Fibroblast of lung (primary cell): ENCODE measurements at places on chromosomes 16 and 17.

DNA sequence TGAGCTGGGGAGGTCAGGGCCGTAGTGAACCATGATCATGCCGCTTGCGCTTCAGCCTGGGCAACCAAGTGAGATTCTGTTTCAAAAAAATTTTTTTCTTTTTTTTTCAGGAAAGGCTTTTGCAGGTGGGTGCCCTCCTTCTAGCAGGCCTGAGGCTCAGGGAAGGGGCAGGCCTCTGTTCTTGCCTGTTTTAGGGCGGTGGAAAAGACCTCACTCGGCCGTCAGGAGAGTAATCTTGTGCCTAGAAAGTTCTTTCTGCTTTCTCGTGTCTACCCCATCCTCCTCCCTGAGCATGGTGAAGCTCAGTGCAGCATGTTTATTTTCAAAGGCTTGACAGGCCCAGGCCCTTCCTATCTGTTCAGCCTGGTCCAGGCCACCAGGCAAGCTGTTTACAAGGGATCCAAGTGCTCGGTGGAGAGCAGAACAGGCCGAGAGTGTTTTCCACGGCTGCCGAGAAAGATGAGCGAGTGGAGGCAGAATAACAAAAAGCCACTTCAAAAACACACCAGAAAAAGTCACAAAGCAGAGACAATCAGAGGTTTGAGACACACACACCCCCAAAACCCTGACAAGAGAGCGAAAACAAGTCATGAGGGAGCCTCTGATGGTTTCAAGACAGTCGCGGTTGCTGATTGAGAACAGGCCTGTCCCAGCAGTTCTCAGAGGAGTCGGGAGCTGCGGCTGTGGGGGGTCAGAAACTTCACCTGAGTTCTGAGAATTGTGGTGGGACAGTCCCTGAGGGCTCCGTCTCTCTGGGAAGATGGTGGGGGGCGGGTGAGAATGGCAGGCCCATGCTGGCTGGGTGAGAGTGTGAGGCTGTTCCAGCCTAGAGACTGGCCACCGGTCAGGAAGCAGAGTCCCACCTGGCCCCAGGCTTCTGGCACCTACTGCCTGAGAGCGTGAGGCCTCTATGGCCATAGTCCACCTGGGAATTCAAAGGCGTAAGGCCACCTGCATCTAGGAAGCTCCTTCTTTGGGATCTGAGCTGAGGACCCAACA is 37.5 kb upstream of the CCR7 start:
- no peaks in the 10 kb centered on the region for H3K36me3 ChIP-seq
- H3K27ac ChIP-seq = no peak overlapping the region
- peaks cover 15% of the 10 kb centered on the region for H3K27me3 ChIP-seq
- no peaks in the 10 kb centered on the region for H3K4me1 ChIP-seq
- no peak overlapping the region for H3K4me3 ChIP-seq

- H3K4me1 ChIP-seq = peaks cover 3% of the 10 kb centered on the region
- no peak for DNase-seq
- H3K27ac ChIP-seq = no peak overlapping the region
- H3K4me3 ChIP-seq = no peak overlapping the region
Measured at GRCh38 chr17:42277342-42277712, 1.1 kb upstream of the STAT5B start.

GRCh38 chr16:3988824-3989223 is 108.3 kb upstream of the CREBBP start:
- no peaks in the 10 kb centered on the region for H3K4me1 ChIP-seq
- H3K27ac ChIP-seq = no peak overlapping the region

GRCh38 chr17:4163951-4164350 is 21.0 kb downstream of the CYB5D2 start:
- H3K27ac ChIP-seq = no peak overlapping the region
- peaks cover 16% of the 10 kb centered on the region for H3K4me1 ChIP-seq
- peaks cover 14% of the 10 kb centered on the region for H3K36me3 ChIP-seq
- H3K27me3 ChIP-seq = no peaks in the 10 kb centered on the region

DNA sequence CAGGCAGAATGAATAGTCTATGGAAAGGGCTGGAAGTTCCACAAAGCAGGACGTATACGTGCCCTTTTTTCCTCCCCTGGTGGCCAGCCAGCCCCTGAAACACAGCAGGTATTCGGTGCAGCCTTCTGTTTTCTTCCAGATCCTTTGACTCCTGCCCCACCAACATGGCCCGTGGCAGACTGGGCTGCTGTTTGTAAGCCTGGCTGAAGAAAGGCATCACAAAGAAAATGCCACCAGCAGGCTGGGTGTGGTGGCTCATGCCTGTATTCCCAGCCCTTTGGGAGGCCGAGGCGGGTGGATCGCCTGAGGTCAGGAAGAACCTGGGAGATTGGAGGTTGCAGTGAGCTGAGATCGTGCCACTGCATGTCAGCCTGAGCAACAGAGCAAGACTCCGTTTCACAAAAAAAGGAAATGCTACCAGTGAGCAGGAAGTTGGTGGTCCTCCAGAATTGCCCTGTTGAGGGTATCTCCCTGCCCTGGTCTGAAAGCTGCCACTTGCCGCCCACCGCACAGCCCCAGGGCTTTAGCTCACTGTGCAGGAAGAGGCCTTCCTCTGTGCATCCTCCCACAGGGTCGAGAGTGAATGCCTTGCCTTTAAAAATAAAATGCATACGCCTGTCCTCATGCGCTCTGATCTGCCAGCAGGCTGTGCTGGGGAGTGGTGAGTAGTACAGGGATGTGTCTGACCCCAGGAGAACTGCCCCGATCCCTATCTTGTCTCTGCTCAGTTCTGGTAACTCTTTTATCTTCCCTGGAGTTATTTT is 587.7 kb downstream of the MAF start:
- H3K27me3 ChIP-seq = no peaks in the 10 kb centered on the region
- H3K27ac ChIP-seq = no peak overlapping the region
- H3K4me3 ChIP-seq = no peak overlapping the region

- no peak overlapping the region for H3K27ac ChIP-seq
- DNase-seq = no peak
- H3K4me3 ChIP-seq = no peak overlapping the region
- no peaks in the 10 kb centered on the region for H3K36me3 ChIP-seq
- H3K4me1 ChIP-seq = no peaks in the 10 kb centered on the region
Measured at GRCh38 chr17:227078-227945, 45.9 kb upstream of the DOC2B start.

GRCh38 chr17:43033948-43034881 is 9.2 kb downstream of the RND2 start:
- no peak overlapping the region for H3K4me3 ChIP-seq
- H3K4me1 ChIP-seq = no peaks in the 10 kb centered on the region
- H3K27ac ChIP-seq = no peak overlapping the region
- no peak for DNase-seq

- no peaks in the 10 kb centered on the region for H3K36me3 ChIP-seq
- no peak overlapping the region for H3K27ac ChIP-seq
- no peaks in the 10 kb centered on the region for H3K27me3 ChIP-seq
- no peak overlapping the region for H3K4me3 ChIP-seq
Measured at GRCh38 chr16:73426433-73427160, 378.7 kb upstream of the ZFHX3 start.
